ENCODE measurements at places on chromosomes 7 and 10. TPM values are rescaled to one million over a fixed set of nuclear protein-coding genes. Genes with fewer than 3 reads are reported as not detected.

The GIMAP7 gene
- total RNA-seq: 2.7 TPM

The ECHDC3 gene
- total RNA-seq: 17.8 TPM

The TAS2R3 gene
- 0.96 TPM for total RNA-seq

The ASB10 gene
- total RNA-seq: not detected

The DYDC2 gene
- not detected for total RNA-seq

The EXOC6 gene
- total RNA-seq: 3.1 TPM

The MYO3A gene
- total RNA-seq: 0.20 TPM

The NEBL gene
- total RNA-seq: 30.1 TPM

The STEAP4 gene
- 23.6 TPM for total RNA-seq

The HEPACAM2 gene
- not detected for total RNA-seq

The BTBD16 gene
- 0.16 TPM for total RNA-seq

The GPR15LG gene
- total RNA-seq: 404 TPM

The GIGYF1 gene
- 10.4 TPM for total RNA-seq

The NRP1 gene
- total RNA-seq: 8.8 TPM

The HMX2 gene
- total RNA-seq: not detected

The FBXO24 gene
- total RNA-seq: 0.32 TPM

The GCK gene
- total RNA-seq: not detected

The CTTNBP2 gene
- total RNA-seq: 16.9 TPM

The MGAM2 gene
- total RNA-seq: 0.20 TPM

The NKX2-3 gene
- 0.12 TPM for total RNA-seq

The SPDYE9 gene
- not detected for total RNA-seq

The OR2A2 gene
- not detected for total RNA-seq

The FOXP2 gene
- total RNA-seq: 5.0 TPM

The IGF2BP3 gene
- 3.9 TPM for total RNA-seq

The MAT1A gene
- 0.48 TPM for total RNA-seq

The FAM25C gene
- not detected for total RNA-seq

The ZNF853 gene
- 0.24 TPM for total RNA-seq

The PANK1 gene
- 5.7 TPM for total RNA-seq

The ITGB8 gene
- 16.3 TPM for total RNA-seq

The CYP3A4 gene
- total RNA-seq: 0.24 TPM

The PHF14 gene
- total RNA-seq: 23.1 TPM

The TUBB8 gene
- not detected for total RNA-seq

The CRTAC1 gene
- total RNA-seq: 1.5 TPM

The DPP6 gene
- total RNA-seq: 0.12 TPM

The KCND2 gene
- total RNA-seq: not detected

The ADAM22 gene
- total RNA-seq: 0.24 TPM

The AGAP4 gene
- total RNA-seq: 8.1 TPM

The GOLGA7B gene
- total RNA-seq: 1.4 TPM

The UCN3 gene
- not detected for total RNA-seq

The CCL24 gene
- total RNA-seq: 0.56 TPM

The SH2D4B gene
- 0.04 TPM for total RNA-seq

The WDFY4 gene
- total RNA-seq: 1.6 TPM

The NET1 gene
- total RNA-seq: 182 TPM

The DKK1 gene
- total RNA-seq: 1.6 TPM

The PAX2 gene
- total RNA-seq: not detected

The DBF4 gene
- total RNA-seq: 13.4 TPM

The TAS2R4 gene
- 0.56 TPM for total RNA-seq
